ENCODE measurements at places on chromosomes 7 and 10.

GRCh38 chr7:158082761-158083160, 504.9 kb downstream of the PTPRN2 start:
- DNase-seq: no peak

- DNase-seq: no peak
Observed at GRCh38 chr7:35366167-35367155, 112.6 kb upstream of the TBX20 start.

- no peak for DNase-seq
Observed at GRCh38 chr7:74297516-74298233, 8.5 kb downstream of the CLIP2 start.

- no peak for DNase-seq
Observed at GRCh38 chr7:150380463-150380862, 1.3 kb downstream of the ZNF775 start.

DNA sequence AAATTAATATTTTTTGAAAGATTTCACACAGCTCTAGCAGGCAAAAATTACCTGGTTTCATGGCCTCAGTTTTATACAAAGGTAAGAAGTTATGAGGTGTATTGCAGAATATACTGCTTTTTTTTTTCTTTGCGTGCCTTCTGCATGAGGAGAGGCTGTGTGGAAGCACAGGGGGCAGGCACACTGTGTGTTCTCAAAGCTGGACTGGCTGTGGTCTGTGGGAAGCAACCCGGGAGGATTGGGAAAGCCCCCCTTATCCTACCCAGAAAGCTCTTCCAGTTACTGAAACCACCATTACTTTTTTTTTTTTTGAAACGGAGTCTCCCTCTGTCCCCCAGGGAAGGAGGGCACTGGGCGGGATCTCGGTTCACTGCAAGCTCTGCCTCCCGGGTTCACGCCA, 25.0 kb downstream of the ADARB2 start:
- no peak for DNase-seq
